ENCODE measurements at places on chromosomes 3 and 15.

DNA sequence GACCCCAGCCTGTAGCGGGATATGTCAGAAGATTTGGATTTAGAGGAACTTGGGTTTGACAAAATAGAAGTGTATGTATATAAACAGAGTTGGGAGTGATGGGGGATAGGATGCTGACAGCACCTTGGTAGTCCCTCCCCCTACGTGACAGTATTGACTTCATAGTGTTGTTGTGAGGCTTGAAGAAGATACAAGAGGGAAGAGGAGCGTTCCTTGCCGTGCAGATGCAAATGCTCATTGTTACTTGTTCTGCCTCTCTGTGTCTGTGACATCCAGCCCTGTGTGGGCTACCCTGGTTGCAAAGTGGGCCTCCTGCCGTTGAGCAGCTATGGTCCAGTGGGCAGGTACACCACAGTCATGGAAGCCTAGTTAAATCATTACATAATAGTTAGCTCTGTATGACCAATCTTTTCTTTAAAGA, 45.0 kb downstream of the SMAD3 start:
- no peak for DNase-seq

DNA sequence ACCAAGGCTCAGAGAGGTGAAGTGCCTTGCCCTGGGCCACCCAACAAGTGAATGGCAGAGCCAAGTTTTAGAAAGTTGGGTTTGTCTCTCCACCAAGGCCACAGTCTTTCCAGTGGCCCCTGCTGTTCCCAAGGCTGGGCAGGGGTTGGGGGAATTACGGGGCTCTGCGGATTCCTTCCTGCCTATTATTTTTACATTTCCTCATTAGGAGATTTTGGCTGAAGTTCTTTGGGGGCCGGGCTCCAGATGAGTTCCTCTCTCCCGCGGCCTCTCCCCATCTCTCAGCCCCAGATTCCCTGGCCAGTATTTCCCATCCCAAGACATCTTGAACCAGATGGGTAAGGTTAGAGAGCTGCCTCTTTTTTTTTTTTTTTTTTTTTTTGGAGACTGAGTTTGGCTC, 44.0 kb upstream of the SMAD6 start:
- DNase-seq: no peak

- no peak for DNase-seq
Observed at GRCh38 chr15:63870043-63870394, 36.3 kb upstream of the HERC1 start.

- DNase-seq: no peak
Observed at GRCh38 chr3:16480861-16481545, 32.5 kb downstream of the RFTN1 start.

DNA sequence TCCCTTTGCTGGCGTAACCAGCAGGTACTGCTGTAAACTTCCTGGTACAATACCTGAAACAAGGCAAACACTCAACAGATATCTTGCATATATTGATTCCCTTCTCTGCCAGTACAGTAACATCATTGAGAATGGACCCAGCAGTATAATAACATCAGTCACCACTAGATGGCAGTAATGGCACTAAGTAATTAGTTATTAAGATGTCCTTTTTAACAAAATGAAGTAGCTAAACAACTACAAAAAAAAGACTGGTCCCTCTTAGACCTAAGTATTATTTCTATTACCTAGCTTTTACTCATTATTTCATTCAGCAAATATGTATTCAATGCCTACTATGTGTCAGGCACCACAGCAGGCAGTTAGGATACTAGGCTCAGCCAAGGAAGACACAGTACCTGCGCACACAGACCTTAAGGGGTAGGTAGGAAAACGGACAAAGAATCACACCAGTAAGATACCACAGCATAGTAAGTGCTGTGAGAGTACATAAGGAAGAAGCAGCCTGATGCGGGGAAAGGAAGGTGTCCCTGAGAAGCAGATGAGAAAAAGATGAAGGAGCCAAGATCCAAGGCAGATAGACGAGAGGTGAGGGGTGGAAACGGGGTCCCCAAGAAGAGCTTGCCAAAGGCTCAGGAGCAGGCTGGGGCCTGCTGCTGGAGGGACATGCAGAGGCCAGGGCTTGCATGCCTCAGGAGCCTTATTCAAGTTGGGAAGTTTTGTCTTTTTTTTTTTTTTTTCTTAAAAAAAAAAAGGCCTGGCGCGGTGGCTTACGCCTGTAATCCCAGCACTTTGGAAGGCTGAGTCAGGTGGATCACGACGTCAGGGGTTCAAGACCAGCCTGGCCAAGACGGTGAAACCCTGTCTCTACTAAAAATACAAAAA, 102.7 kb upstream of the CHD2 start:
- DNase-seq: no peak

DNA sequence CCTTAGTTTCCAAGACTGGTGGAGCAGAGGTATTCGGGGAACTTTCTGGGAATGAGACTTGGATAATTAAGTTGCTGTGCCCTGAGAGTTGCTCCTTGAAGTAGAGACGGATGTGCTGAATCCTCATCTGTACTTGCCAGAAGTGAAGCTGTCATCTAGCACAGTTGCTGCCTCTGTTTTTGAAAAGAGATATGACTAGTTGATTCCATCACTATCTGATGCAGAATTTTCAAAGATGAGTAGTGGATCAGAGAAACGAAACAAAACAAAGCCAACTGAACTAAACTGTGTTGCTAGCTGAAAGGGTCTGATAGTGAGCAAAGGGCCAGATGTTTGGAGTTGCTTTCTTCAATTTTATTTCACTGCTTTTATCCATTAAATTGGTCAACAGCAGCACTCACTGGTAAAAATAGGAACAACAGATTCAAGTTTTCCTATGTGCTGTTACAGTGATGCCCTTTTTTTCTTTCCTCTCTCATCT, 52.7 kb downstream of the MITF start:
- DNase-seq: no peak

DNA sequence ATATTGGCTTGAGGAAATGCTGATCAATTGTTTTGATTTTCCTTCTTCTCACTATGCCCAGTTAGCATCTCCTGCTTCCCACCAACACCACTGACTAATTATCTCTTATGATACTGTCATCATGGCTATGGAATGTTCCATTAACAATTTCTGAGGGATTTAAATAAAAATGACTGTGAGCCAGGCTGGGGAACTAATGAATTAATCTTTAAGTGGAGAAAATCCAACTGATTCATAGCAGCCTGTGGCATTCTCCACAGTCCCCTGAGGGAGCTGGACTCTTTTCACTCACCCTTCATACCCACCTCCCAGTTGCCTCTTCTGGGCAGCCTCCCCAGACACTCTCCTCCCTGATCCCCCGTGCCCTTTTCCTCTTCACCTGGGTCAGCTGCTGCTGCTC, 353.6 kb downstream of the CLSTN2 start:
- no peak for DNase-seq

GRCh38 chr3:29334706-29335105, 53.8 kb downstream of the RBMS3 start:
- no peak for DNase-seq

- DNase-seq: no peak
Observed at GRCh38 chr3:94115482-94115881, 52.6 kb downstream of the NSUN3 start.

- no peak for DNase-seq
Observed at GRCh38 chr3:8519156-8519555, 17.5 kb downstream of the LMCD1 start.

Measured in activated CD8-positive, alpha-beta memory T cell treated with anti-CD3 and anti-CD28 coated beads for 1 hour (primary cell).